ENCODE measurements at places on chromosomes 11 and 22.

DNA sequence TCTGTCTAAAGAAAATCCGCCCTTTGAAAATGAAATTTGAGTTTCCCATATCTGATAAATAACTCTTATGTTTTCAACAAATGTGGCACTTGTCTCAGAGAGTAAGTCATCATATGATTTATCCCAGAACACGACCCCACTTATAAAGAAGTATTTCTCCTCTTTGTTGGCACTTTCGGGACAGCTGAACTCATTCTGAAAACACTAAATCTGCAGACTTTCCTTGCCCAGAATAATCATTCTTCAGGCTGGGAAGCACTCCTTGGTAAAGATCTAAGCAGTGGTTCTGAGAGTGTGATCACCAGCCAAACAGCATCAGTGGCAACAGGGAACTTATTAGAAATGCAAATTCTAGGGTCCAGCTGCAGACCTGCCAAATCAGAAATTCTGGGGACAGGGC lies 532.2 kb upstream of the API5 start:
- DNase-seq = no peak

- no peak for DNase-seq
Observed at GRCh38 chr22:25111579-25112517, 87.8 kb upstream of the CRYBB3 start.

DNA sequence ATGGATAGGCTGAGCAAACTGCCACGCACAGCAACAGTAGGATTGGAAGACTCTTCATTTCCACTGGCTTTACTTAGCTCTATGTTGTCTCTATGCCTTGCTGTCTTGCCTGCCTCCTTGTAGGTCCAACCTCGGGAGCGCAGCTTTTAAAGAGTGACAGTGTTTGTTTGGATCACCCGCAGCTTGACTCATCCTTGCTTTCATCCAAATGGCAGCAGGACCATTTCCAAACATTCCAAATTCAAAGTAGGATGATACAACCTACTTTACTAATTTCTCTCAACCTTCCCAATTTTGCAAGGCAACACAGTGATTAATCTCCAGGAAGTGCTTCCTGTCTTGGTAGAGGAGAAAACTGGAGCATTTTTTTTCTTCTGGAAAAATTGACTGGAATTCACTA lies at the start of gene MMP3:
MMP3 (minus strand) TSS at position 121 of the 400 bp plus-strand sequence; CDS start at position 58, 63 bp downstream.
- DNase-seq = no peak

GRCh38 chr22:30286813-30287647 lies 2.3 kb downstream of the CASTOR1 start:
- peak; percentile 79 for DNase-seq

GRCh38 chr11:1650918-1651262 lies 21.3 kb downstream of the KRTAP5-5 start:
- DNase-seq = no peak

DNA sequence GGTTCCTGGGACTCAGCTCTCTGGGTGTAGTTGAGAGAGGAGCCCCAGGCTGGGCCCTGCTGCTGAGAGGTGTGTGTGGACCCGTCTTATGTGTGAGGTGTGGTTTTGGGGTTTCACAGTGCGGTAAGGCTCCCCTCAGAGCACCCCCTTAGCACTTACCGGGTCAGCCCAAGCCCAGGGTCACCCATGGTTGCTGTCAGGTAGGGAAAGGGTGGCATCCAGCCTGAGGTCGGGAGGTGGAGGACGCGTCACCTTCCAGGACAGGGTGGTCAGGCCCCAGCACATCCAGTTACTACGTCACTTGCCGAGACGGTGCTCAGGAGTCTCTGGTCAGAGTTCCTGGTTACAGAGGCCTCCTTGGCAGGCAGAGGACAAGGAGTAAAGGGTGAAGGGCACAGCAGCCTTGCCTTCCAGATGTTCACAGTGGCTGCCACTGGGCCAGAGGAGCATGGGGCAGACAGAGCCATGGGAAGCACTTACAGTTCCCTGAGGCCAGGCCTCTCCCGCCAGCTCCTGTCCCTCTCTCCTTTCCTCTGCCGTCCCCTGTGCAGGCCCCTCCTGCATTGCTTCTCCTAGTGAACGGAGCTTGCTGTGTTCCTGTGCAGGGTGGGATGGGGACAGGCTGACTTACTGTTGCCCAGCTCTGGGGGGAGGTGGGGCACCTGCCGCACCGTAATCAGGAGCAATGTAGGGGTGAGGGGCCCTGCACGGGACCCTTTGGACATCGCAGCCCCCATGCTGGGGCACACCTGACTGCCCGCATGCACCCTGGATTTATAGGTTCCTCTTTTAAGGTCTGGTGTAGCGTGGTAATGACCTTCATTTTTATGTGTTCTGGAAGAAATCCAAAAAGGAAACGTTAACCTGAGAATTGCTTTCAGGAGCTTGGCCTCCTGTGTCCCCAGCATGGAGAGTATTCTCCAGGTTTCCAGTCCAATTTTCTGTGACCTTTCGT lies 285.9 kb downstream of the TBC1D22A start:
- no peak for DNase-seq

- no peak for DNase-seq
Observed at GRCh38 chr11:68470304-68470811, 9.8 kb downstream of the PPP6R3 start.

- no peak for DNase-seq
Observed at GRCh38 chr11:125494031-125494360, 2.1 kb downstream of the FEZ1 start.

GRCh38 chr11:93512073-93512475 lies 31.1 kb downstream of the SMCO4 start:
- DNase-seq = no peak

DNA sequence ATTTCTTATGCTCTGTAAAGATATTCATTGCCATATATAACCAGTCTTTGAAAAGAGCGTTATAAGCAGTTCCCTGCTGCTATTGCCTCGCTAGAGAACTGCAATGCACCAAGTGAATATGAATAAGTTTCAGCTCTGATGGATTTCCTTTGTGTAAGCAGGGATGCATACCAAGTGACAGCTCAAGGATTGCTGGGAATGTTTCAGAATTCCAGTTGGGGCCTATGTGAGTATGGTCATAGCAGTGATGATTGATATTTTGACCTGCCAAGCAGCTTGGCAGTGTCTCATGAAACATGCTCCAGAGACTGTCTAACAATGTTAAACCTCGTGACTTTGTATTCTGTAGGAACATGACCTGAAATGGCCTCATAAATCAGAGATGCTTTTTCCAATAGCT lies 312.6 kb downstream of the C11orf87 start:
- no peak for DNase-seq

GRCh38 chr11:132704781-132705375 lies 827.4 kb downstream of the OPCML start:
- DNase-seq = no peak

DNA sequence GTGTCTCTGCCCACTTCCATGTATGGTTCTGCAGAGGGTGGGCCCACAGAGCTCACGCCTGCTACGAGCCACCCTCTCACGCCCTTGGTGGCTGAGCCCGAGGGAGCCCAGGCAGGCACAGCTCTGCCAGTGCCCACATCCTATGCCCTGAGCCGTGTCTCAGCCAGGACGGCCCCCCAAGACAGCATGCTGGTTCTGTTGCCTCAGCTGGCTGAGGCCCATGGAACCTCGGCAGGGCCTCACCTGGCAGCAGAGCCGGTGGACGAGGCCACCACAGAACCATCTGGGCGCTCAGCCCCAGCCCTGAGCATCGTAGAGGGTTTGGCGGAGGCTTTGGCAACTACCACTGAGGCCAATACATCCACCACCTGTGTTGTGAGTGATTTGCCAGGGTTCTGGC lies 64.0 kb downstream of the OTOG start:
- no peak for DNase-seq

GRCh38 chr11:133164986-133165385 lies 367.3 kb downstream of the OPCML start:
- DNase-seq = no peak

- no peak for DNase-seq
Observed at GRCh38 chr22:46672731-46673130, 52.5 kb downstream of the GRAMD4 start.

- DNase-seq = no peak
Observed at GRCh38 chr22:42280140-42280539, 9.7 kb upstream of the TCF20 start.

GRCh38 chr11:112634551-112634950 lies 326.7 kb upstream of the NCAM1 start:
- no peak for DNase-seq

DNA sequence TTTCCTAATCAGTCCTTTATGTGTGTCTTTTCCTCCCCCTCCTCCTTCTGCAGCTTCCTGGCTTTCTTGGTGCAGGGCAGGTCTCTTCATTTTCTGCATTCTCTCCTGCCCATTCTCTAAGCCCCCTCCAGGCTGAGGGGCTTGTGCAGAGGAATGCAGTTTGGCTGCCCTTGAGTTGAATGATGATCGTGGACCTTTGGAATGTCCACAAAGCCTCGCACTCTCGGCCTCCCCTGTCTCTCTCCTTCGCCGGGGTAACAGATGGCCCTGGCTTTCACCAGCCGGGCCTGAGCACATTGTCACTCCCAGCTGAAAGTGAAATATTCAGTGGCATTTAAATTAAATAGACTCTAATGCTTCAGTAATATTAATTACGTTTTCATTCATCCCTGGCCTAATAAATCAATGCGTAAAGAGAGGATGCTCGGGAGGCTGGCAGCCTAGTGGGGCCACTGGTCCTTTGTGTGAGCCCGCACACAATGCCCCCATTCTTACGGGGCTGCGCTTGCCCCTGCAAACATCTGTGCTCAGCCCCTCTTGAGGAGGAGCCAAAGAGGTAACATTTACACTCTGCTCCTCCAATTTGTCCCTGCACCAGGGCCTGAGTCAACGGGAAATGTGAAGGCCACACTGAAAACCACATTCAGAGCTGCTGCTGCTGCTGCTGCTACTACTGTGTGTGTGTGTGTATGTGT lies 64.9 kb upstream of the PAX6 start:
- DNase-seq = no peak

DNA sequence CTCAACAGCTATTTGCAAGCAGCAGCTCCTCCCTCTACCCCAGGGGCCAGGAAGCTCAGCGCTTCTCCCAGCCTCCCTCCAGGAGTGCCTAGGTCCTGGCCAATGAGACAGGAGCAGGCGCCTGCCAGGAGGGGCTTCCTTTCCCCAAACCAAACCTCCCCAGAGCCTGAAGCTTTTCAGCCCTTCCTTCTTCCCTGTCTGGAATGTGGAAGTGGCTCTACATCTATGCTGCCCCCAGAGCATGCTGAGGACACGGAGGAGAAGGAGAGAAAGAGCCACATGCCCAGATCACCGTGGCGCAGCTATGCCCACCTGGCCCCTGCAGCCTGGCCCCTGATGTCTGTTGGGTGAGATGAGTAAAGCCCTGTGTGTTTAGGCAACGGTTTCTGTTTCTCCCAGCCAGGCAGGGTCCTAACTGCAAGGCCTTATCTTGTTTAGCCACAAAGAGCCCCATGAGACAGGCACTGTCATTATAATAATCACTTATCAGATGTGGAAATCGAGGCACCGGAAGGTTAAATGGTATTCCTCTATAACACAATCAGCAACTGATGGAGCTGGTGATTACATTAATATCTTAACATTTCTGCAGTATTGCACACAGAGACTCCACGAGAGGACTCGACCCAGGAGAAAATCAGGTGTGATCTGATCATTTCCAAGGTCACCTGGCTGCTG lies 315.8 kb downstream of the CTTN start:
- DNase-seq = no peak

DNA sequence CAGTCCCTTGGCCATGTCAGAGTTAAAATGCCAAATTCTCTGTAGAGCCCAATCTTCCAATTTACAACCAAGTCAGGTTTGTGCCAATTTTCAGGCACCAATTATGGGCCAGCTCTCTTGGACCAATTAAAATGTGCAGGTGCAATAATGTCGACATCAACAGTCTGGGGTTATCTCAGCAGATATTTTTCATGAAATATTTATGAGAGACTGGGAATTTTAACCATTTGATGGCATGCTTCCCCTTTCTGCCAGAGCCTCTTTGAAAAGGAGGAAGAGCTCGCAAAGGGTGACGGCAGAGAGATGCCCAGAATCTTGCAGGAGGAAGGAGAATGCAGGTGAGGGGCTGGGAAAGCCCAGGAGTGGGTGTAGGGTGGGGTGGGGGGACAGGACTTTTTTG lies 100.8 kb upstream of the SYT13 start:
- DNase-seq = no peak

GRCh38 chr22:46087336-46087690 lies 63.0 kb upstream of the PPARA start:
- no peak for DNase-seq

DNA sequence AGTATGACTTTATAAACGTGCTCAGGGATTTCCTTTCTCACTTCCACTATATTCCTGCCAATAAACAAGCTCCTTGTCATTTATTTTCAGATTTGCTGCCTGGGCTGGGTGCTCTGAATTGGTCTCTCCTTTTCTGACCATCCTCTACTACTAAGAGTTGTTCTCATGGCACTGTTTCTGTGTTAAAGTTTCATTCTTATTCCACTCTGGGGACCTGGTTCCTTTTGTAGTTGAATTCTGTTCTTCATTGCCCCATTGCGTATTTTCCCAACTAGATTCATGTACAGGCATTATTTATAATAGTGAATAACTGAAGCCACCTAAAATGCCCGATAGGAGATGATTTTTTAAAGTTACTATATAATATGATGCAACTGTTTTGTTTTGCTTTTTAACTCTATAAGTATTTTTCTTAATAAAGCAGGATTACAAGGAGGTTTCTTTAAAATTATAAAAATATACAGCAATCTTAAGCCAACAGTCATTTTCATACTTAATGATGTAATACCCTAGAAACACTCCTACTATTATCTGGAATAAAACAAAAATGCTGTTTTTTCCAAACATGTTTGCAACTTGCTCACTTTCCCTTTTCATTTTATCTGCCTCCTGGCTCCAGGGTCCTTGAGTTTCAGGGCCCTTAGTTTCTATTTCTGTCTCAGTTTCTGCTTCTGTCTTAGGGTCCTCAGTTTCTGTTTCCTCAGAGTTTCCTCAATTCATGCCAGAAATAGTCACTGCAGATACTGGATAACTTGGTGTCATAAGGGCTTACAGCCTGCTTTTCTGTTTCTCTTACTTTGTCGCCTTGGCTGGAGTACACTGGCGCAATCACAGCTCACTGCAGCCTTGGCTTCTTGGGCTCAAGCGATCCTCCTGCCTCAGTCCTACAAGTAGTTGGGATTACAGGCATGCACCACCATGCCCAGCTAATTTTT lies 9.8 kb upstream of the FUT4 start:
- DNase-seq = no peak
